Fibroblast of mammary gland (primary cell): ENCODE measurements at places on chromosomes 12 and 14.

DNA sequence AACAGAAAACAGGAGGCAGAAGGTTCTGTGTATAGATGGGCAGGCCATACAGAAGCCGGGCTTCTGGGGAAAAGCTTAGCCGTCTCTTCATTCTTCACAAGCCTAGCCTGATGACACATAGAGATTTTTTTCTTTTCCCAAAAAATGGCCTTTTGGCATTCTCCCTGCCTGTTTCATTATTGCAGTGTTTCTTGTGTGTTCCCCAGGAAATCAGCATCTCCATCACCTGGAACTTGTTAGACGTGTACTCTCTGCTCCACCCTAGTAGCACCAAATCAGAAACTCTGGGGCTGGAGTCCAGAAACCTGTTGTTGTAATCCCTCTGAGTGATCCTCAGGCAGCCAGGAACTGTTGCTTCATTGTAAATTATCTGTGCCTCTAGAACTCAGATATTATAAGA lies 388.1 kb downstream of the CCDC91 start:
- DNase-seq, result peak; percentile 74

- no peak for DNase-seq
Measured at GRCh38 chr12:2540535-2540941, 254.2 kb upstream of the FKBP4 start.

DNA sequence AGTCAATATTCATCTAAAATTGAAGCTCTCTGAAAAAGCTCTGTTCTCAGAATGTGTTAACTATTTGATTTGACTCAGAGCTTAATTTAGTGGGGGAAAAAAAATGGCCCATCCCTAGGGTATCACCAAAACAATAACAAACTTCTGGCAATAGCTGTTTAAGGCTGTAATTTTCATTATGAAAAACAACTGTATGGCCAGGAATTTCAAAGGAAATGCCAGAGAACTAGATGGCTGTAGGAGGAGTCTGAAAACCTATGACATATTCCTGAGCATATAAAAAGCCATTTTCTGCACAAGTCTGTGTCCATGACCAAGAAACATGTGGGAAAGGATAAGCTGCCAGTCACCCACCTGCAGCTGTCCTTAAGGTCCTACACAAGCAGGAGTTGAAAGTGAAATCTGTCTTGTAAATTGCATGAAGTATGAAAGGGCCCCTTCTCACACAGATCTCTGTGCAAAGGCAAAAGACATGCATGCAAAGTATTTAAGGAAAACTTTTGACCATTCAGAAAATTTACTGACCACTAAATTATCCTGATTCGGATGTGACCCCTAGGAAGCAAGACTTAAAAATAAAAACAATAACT lies 299.1 kb downstream of the BTG1 start:
- no peak for DNase-seq

GRCh38 chr14:101929096-101929495 lies 35.3 kb upstream of the DYNC1H1 start:
- DNase-seq, result no peak

- peak; percentile 86 for DNase-seq
Measured at GRCh38 chr14:85853996-85854526, 324.1 kb downstream of the FLRT2 start.

DNA sequence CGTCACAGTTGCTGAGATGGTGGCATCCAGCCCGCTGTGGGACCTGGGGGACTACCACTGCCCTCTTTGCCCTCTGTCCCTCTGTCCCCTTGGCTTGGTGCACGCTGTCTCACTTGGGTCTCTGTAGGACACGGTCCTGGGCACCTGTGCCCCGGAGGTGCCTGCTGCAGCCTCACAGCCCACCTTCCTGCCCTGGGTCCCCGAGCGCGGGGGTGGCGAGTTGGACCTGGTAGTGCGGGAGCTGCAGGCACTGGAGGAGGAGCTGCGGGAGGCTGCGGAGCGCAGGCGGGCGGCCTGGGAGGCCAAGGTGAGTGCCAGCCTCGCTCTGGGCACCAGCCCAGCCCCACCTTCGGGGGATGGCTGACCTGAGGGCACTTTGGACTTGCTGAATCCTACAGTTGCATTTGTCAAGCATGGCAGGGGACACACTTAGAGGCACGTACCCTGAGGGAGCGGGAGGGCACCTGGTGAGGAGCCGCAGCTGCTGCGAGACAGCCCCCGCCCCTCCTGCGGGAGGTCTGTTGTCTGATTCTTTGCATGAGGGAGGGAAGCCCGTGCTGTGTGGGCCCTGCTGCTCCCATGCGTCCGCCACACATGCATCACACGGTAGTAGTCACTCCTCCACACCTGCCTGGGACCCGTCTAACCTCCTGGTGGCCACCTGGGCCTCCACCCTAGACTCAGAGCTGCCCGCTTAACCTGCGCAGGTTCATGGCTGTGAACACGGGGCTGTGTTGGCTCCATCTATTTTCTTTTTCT lies 6.8 kb downstream of the TEDC1 start:
- no peak for DNase-seq

DNA sequence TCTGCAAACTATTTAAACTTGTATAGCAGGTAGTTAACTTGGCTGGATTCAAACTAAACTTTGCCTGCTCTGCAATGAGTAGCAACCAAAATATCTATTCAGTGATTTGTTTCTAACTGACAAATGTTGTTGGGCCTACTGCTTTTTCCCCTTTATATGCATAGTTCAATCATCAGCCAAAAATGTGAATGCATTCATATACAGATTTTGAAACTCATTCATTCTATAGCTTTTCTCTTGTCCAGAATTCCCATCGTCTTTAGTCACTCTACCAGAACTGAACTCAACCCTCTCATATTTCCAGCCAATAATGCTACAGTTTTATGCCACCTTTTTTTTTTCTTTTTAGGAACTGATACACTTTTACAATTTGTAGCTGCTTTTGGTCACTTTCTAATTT lies 599.8 kb downstream of the RPL10L start:
- DNase-seq, result peak; percentile 1

DNA sequence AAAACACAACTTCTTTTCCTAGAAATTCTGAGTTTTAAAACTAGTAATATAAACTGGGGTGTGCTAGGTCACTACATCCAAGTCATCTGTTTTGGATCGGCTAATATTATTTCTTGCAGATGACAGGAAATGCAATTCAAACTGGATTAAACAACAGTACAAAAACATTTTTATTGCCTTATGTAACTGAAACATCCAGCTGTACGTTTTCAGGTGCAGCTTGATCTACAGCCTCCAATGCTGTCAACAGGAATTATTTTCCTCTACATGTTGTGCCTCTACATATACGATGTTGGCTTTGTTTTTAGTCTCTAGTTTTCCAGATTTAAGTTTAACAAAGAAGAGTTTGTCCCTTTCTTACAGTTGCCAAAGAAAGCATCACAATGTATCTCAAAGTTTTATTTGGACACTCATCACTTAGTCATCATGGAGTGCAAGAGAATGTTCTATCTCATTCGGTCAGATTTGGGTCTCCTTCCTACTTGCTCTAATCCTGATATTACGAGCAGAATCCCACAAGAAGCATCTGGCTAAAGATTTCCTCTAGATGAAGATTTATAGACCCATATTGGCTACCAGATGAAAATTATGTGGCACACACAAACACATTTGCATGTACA lies 326.7 kb downstream of the SLC6A15 start:
- peak; percentile 58 for DNase-seq

DNA sequence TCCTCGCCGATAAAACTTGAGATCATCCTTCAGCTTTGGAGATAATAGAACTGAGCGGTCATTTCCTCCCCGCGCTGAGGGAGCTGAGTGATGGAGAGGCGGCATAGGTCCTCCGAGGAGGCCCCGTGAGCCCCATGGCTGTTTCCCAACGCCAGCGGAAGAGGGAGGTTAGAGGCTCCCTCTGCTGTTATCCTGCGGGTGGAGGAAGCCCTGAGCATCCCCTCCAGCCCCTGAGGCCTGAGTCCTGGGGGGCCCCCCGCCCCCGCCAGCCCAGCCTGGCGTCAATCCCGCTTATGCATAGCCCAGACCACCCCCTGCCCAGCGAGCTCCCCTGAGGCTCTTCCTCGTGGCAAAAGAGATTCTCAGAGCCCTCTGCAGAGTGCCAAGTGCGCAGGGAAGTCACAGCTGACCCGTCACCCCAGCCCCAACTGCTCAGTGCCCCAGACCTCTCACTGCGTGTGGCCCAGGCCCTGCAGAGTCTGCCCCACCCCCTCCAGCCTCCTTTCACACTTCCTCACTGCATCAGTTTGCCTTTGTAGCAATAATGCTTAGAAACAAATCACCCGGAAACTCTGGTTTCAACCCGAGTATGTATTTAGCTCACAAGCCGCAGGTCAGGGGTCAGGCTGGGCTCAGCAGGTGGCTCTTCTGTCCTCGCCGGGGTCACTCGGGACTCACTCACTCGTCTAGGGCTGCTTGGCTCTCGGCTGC lies 44.7 kb upstream of the GALNT9 start:
- DNase-seq, result peak; percentile 20

DNA sequence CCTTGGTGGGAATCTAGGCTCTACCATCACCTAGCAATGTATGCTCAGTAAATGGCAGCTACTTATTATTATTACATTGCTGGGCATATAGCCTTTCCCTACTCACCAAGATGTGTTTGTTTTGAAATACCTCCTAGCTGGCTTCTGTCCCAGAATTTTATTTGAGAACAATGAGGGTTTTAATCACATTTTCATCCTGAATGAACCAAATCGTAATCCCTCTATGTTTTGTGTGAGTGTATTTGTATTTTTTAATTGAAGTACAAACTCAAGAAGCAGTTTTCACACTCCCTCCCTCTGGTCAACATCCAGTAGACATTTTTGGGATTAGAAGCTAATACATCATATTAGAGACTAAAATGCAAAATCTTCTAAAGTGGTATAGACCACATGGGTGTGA lies 7.6 kb downstream of the SLC7A8 start:
- DNase-seq, result peak; percentile 48

GRCh38 chr14:57060276-57060955 lies 208.3 kb downstream of the EXOC5 start:
- peak; percentile 6 for DNase-seq

DNA sequence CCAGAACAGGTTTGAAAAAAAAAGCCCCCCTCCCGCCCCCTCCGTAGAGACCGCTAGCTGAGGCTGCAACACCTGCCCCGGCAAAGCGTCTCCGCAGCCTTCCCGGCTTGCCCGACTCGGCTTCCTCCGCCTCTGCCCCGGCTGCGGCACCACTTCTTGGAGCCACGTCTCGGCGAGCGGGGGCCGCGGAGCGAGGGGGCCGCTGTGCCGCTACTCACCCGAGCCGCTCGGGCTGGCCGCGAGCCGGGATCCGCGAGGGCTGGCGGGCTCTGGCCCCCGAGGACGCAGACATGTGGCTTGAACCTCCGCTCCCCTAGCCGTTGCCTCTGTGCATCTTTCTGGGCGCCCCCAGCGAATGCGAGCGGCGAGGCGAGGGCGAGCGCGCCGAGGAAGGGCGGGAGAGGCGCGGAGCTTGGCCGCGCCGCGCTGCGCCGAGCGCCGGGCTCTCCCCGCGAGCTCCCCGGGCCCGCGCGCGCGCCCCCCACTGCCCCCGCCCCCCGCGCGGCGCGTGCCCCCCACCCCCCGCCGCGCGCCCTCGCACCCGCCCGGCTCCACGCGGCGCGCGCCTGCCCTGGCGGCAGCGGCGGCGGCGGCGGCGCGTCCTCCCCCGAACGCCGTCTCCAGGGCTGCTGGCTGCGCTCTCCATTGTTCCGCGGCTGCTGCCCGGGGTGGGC lies 249.5 kb downstream of the APAF1 start:
- DNase-seq, result no peak

DNA sequence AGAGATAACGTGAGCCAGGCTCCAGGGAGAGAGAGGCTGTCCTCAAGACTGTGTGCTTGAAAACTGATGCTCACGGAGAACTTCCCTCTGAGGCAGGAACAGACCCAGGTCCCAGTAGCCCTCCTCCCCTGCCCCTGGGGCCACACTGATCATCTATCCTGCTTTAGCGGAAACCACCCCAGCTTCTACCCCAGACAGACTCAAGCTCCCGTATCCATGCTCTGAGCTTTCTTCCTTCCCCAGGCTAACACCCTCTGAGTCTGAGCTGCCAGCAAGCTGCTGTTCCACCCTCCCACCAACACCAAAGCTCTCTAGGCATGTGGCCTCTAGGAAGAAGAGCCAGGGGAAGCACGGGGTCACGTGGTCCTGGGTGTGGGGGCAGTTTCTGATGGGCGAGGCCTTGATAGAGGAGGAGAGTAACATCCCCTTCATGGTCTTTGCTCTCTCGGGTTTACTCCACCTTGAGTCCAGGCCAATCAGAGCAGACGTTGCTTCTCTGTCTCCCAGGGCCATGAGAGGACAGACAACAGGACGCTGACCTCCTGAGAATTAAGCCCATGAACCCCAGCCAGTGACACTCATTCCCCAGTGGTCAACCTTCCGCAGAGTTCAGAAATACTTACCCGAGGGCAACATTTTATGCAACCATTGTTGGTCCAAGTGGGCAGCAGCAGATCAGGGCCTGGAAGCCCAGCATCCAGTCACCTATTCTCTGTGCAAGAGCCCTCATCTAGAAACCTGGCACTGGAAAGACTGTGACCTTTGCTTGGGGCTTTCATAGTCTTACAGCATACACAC lies 1.4 kb downstream of the PCK2 start:
- DNase-seq, result peak; percentile 36

GRCh38 chr14:55523321-55523720 lies 56.7 kb upstream of the KTN1 start:
- DNase-seq, result no peak

GRCh38 chr12:62313727-62314380 lies 53.6 kb downstream of the USP15 start:
- DNase-seq, result no peak

DNA sequence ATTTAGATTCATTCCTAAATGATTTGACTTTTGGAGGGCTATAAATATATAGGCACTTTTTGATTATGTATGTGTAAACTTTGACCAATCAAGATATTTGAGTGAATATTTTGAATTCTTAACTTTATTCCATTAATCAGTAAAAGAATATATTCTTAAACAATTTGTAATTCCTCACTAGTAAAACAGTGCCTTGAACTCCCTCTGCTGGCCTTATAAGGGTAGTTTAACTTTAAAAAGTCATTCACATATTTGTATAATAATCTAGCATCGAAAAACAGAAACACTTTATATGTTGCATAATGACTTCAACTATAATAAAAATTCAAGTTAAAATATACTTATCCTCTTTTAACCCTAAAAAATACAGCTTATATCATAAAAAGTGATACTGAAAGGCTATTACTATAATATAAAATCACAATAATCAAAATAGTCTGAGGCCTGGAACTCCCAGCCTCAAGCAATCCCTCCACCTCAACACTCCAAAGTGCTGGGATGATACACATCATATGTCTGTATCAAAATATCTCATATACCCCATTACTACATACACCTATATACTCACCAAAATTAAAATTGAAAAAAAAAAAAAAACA lies 31.2 kb downstream of the CCDC59 start:
- peak; percentile 47 for DNase-seq

DNA sequence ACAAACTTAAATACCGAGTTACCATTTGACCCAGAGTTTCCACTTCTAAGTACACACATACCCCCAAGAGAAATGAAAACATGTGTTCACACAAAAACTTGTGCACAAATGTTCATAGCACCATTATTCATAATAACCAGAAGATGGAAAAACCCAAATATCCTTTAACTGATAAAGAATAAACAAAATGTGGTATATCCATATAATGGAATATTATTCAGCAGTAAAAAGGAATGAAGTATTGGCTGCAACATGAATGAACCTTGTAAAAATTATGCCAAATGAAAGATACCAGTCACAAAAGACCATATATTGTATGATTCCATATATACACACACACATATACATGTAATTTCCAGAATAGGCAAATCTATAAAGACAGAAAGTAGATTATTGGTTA lies 116.4 kb downstream of the TAOK3 start:
- DNase-seq, result no peak
